Karpas-422 (cell line): ENCODE measurements at places on chromosomes 5 and 9.

DNA sequence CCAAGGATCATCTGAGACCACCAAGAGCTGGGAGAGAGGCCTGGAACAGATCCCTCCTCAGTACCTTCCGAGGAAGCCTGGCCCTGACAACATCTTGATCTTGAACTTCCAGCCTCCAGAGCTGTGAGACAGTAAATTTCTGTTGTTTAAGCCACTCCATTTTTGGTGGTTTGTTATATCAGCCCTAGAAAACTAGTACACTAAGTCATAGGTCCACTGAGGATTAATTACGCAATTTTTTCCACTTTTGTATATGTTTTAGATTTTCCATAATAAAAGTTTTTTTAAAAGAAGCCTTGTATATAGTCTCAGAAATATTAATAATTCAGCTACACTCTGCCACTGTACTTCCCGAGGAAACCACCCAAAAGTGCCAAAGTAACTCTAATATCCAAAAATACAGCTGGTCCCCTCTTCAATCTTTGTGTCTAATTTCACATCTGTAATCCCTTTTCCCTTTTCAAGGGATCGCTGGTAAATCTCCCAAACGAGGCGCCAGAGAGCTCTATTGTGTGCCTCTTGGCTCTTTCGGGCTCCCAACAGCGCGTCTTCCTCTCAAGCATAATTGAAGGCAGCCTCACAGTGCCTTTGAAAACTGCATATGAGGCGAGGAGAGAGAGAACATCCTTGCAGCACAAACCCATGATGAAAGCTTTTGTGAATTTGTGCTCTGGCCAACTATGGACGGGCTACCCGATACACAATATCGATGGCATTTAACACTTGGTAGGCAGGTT is 32.7 kb downstream of the PRUNE2 start:
- no peak for DNase-seq

DNA sequence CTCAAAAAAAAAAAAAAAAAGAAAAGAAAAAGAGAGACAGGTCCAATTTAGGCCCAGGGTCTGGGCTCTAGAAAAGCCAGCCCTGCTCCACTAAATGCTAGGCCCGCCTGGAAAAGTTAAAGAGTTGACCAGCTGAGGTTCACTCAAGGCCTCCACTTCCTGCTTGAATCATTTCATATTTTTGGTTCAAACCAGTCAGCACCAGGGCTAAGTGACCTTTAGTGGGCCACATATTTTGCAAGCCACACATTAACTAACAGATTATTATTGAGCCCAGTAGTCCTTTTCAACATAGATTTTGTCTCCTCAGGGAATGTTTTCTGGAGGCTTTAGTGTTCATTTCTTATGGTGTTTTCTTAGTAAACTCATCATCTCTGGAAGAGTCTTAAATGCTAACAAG is 156.6 kb downstream of the TLR4 start:
- DNase-seq = no peak

GRCh38 chr9:94728719-94729118 is 2.2 kb downstream of the AOPEP start:
- DNase-seq = no peak

DNA sequence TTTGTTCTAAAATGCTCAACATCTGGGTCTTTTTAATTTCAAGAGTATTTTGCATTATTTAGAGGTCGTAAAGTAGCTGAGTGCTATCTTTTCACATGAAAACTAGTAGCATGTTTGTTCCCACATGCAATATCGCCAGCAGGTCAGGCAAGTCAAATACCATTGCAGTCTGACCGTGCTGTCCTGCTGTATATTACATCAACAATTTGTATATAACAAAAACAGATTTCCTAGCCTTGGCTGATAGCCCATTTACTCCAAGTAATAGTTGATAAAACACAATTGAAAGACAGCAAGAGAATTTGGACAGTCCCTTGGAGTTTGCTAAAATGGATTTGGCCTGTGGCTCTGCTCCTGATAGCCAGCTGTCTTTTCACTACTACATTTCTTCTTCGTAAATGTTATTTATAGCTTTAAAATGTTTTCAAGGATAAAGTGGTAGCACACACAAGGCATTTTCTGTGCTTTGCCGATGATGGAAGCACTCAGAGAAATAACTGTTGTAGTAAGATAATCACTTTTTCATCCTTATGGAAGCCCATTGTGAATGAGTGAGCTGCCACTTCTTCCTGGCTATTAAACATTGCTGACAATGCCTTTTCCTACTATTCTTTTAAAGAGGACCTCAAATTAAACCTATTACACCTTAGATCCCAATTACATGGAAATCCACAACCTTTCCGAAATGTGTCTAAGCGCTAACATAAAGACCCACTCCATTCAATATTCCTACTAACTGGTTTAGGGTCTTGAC is 992.1 kb downstream of the MAT2B start:
- DNase-seq = no peak

- DNase-seq = no peak
Observed at GRCh38 chr5:149455889-149456409, 76.9 kb upstream of the IL17B start.

DNA sequence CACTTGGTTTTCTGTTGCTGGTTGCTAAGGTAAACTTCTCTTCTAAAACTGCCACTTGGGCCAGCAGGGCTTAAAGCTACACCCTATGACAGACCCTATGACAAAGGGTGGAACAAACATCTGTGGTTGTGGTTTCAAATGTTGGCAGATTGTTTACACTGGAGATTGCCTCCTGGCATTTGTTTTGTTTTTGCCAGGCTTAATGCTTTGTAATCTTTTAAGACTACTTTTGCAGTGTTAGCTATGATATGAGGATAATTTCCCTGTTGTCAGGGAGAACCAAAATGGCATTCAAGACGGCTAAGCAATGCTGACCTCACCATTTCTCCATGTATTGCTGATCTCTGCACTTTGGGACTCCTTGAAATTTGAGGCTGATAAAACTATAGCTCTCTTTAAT is 50.3 kb downstream of the MAMDC2 start:
- DNase-seq = no peak

DNA sequence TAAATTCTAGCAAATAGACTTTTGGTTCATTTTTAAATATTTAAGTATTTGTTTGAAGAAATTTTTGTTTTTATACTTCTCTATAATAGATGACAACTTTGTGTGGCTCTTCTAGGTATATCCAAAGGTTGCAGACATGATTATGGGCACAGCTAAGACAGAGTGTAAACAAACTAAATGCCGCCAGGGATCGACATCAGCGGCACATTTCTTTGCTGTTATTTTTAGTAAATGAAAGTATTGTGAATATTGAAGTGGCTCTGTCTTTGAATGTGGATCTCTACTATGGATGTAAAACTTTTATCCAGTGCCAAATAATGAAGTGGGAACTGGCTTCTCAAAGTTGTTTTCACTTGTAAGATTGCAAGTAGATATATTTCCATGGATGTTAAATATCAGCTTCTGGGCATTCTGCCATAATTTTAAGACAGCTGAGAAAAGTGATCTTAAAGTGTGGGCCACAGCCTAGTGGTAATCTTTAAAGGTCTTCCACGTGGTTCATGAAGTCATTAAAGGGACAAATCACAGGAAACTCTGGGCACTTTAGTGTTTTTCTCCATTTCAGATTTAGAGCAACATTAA is 589.9 kb downstream of the ZNF608 start:
- no peak for DNase-seq

- peak; percentile 43 for DNase-seq
Observed at GRCh38 chr5:126234563-126235195, 188.5 kb upstream of the GRAMD2B start.

DNA sequence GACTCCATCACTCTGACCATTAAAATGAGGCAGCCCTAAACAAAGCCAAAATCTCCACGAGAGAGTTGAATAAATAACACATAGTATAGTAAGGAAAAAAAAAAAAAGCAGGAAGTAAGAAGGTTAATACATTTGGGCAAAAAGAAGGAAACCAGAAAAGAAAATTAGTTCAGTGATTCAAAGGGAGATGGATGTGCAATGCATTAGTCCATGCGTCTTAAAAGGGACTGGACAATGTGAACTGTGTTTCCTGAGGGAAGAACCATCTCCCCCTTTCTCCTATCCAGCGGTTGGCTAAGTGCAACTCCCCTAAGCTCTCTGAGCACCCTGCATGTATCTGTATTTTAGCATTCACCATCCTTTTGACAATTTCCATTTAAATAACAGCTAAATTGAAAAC is 1.4 kb downstream of the ANKRA2 start:
- no peak for DNase-seq

DNA sequence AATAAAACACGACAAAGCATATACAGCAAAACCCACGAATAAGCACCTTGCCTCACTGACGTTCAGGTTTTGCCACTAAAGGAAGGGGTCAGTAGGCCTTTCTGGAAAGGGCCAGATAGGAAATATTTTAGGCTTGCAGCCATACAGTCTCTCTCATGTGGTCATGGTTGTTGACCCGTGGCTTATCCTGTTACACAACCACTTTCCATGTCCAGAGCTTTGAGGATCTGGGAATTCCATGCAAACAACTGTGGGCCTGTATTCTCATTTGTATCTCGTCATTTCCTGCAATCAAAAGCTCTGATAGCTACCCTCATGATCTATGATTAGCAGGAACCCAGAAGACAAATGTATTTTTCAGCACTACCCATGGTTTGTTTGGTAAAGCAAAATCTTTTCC is 108.3 kb downstream of the DRD1 start:
- DNase-seq = no peak

GRCh38 chr5:146641941-146642340 is 126.0 kb upstream of the GPR151 start:
- no peak for DNase-seq

DNA sequence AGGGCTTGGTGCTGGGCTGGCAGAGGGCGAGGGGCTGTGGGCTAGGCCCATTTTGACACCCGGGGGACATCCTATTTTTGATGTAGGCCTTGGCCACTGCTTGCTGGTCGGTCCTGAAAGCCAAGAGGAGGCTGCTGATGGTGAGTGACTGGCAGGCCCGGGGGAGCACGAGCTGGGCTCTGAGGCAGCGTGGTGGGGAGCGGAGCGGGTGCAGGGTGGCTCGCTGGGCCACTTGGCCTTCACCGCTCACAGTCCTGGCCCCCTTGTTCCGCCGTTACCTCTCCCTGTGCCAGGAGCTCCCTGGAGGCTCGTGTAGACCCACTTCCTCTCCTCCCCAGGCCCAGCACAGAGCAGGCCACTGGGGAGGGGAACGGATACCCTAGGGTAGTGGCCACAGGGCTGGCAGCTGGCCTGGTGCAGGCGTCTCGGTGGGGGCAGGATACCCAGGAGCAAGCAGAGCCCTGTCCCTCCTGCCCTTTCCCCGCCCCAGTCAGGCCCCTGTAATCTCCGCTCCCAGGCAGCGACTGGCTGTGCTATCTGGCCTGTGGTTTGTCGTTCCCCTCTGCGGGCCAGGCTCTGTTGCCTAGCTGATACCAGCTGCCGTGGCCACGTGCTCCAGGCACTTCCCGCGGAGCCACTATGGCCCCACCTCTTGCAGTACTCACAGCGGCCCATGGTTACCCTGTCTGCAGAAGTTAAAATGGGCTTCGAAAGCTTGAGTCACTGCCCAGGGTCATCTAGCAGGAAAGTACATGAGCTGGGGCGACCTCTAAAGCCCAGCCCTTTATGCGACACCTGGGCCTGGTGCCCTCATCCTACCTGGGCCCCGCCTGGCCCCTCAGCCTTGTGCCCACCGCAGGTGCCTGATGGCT is 11.7 kb upstream of the DOLPP1 start:
- no peak for DNase-seq

GRCh38 chr5:87400305-87400899 is 12.3 kb downstream of the CCNH start:
- DNase-seq = peak; percentile 73

DNA sequence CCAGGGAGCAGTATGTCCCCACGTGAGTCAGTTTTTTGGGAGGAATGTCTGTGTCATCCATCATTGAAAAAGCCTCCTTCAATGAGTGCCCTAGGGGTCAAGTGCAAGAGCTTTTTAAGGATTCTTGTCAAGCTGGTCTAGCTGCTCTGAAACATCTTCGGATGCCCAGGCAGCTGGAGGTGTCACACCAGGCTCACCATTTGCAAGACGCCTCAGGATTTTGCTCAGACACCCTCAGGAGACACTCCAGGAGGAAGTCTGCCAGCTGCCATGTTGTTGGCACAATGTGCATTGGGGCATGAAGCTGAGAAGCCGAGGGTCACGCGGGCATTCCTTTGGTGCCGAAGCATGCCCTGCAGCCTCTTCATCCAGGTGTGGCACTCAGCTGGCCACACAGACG is 111.1 kb upstream of the S1PR3 start:
- DNase-seq = no peak

DNA sequence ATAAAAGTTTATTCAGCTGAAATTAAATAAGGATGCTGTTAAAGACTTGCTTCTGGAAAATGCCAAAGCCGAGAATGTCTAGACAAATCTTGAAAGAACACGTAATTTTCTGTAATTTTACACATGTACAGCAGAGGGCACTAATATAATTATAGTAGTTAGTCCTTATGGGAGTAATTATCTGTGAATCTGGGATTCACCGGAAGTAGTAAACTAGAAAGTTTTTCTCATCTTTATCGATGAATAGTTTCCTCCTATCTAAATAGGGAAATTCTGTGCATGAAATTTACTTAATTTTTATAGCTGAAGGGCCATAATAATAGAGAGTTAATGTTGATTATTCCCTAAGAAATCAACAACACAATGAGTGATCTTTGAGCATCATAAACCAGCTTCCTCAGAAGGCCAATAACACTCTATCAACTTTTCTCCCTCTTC is 18.4 kb upstream of the CNTLN start:
- DNase-seq = peak; percentile 82

DNA sequence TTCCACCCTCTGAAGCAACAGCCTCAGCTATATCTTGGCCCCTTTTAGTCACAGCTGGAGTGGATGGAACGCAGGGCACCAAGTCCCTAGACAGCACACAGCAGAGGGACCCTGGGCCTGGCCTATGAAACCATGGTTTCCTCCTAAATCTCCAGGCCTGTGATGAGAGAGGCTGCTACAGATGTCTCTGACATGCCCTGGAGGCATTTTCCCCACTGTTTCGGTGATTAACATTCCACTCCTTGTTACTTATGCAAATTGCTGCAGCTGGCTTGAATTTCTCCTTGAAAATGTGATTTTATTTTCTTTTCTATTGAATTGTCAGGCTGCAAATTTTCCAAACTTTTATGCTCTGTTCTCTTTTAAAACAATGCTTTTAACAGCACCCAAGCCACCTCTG is 384.8 kb downstream of the PRR16 start:
- no peak for DNase-seq
